ENCODE measurements at places on chromosomes 6 and 20.

DNA sequence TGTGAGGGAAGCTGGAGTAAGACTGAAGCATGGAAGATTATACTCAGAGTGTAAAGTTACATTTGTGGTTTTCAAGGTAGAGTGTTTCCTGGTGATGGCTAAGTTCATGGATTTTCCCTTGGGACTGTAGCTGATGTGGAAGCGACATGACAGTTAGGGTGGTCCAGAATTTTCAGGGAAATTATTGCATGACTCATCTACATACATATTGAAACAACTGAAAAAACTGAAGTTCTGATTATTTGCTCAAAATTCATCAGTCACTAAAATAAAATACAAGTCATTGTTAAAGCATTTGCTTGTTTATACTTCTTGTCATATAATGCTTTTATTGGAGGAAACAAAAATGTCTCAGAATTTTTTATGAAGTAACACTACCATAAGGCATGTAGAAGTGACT, 700.0 kb downstream of the RFPL4B start:
- no peak for DNase-seq

GRCh38 chr6:33504486-33504885, 50.1 kb downstream of the ZBTB9 start:
- no peak for DNase-seq

DNA sequence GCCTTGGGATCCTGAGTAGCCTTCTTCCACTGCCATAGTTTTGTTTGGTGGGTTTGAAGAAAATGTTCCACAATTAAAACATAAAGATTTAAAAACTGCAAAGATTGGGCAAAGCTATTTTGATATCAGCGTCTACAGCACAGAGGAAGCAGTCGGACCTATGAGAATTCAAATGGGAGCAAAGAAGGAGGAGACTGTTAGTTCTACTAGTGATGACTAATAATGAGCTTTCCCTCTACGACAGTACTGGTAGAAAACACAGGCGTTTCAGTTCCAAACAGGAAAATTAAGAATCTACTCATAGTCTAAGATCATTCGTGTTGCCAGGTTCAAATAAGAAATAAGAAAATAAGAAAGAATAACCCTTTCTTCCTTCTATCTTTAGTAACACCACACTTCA, 121.2 kb downstream of the INSM1 start:
- peak; percentile 44 for DNase-seq

- peak; percentile 16 for DNase-seq
Measured at GRCh38 chr6:69719602-69720193, 77.1 kb downstream of the LMBRD1 start.

DNA sequence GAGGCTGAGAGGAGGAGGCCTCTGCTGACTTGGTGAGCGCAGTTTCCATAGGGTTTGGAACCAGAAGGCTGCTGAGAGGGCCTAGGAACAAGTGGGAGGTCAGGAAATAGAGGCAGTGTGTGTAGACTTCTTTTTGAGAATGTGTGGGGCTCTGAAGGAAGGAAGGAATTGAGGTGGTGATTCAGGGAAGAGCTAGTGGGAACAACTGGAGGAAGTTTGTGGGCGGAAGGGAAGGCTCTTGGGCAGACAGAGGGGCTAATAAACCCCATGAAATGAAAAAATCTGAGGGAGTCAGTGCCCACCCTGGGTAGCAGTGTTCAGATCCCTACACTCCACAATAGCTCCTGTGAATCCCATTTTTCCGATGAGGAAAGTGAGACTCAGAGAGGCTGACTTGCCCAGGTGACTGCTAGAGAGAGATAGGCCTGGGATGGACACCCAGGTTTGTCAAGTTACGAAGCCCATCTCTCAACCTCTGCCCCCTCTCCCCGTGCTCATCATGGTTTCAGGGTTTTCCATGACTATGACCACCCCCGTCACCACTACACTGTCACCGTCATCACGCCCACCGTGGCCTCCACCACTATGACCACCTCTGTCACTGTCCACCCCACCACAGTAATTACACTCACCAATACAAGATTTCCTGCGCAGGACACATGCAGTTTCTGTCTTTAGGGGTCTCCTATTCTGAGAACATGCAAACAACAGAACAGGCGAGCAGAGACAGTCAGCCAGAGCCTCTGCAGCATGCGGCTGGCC, 106.4 kb downstream of the MRPL14 start:
- DNase-seq: no peak

DNA sequence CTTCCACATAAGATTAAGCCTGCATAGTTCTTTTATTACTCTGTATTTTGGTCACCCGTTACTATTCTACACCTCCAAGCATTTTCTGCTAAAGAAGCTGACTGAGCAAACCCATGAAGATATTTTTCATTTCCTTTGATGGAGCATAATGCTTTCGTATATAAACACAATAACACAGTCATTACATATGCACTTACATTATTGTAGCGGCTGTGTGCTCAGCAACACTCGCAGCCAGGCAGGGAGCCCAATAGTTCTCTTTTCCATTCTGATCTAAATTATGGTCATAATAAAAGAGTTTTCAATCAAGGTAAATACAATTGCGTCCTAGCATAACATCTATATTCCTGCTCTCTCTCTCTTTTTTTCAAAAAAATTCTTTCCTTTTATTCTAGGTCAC, 69.6 kb upstream of the TFB1M start:
- DNase-seq: no peak

DNA sequence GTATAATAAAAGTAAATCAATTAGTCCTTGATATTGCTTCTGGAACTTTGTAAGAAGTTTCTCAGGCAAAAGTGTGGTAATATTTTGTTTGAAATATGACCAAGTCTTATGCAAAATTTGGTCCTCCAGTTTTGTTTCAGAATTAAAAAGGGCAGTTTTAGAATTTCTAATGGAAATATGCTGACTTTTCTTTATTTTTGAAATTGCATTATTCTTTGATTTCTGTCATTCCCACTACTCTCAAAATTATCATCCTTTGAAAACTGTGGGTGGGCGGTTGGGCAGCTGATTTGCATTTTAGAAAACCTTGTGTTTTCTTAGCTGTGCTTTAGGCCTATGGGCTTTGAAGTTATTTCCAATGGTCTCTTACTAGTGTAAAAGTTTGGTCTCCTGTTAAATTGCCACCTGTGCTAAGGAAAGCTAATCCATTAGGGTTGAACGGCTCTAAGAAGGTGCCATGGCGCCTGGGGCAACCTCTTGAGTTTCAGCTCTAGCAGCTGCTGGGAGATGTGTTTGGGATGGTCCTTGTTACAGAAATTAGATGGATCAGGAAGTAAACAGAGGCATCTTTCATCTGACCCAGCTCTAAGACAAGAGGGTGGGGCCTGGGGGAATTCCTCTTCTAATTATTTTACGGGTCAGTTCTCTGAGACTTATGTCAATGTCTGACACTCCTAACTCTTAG, 880.8 kb upstream of the SLC35B3 start:
- DNase-seq: no peak

- DNase-seq: no peak
Measured at GRCh38 chr6:83433177-83433576, 2.3 kb upstream of the ME1 start.

GRCh38 chr6:106077881-106078280, 8.3 kb upstream of the PRDM1 start:
- no peak for DNase-seq

GRCh38 chr6:161701056-161701455, 427.2 kb upstream of the AGPAT4 start:
- DNase-seq: no peak

DNA sequence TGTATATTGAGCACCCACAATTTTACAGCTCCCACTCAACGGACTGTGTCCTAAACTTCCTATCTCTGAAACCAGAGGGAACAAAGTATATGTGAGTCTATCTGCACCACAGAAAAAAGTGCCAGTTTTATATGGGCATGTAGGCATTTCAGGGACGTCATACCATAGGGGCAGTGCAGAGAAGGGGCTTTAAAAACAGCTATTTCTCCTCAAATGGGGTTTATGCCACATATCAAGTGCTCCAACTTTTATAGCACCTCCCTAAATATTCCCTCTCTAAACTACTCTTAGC, 28.9 kb upstream of the ASF1A start:
- no peak for DNase-seq

DNA sequence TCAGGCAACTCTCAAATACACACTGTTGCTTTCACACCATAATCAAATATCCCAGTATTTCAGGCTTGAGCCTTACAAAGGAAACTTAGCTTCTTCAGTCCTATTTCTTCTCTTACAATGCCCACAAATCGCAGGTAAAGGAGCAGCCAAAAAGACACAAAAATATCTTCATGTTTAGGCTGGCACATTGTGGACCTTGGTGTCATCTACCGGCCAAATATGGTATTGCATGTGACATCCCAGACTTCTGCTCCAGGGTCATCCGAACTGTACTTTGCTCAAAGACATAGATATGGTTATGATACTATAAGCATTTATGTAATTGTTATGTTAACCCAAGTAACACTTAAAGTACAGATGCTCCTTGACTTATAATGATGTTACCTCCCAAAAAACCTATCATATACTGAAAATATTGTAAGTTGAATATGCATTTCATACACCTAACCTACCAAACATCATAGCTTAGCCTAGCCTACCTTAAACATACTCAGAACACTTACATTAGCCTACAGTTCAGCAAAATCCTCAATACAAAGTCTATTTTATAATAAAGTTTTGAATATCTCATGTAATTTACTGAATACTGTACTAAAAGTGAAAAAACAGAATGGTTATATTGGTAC, 4.6 kb downstream of the OR2H2 start:
- peak; percentile 58 for DNase-seq

- peak; percentile 71 for DNase-seq
Measured at GRCh38 chr6:85643537-85644278, 1.0 kb upstream of the SYNCRIP start.

DNA sequence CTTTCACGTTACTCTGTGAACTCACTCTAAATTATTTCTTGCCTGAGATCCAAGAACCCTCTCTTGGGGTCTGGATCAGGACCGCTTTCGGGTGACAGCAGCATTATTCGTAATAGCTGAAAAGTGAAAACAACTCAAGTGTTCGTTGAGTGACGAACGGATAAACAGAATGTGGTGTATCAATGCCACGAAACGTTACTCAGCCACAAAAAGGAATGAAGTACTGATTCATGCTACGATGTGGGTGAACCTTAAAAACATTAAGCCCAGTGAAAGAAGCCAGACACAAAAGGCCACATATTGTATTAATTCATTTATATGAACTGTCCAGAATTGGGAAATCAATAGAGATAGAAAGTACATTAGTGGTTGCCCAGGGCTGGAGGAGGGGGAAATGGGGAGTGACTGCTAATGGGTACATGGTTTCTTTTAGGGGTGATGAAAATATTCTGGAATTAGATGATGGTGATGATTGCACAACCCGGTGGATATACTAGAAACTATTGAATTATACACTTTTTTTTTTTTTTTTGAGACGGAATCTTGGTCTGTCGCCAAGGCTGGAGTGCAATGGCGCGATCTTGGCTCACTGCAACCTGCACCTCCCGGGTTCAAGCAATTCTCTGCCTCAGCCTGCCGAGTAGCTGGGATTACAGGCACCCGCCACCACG, 8.4 kb downstream of the PTGIS start:
- no peak for DNase-seq

DNA sequence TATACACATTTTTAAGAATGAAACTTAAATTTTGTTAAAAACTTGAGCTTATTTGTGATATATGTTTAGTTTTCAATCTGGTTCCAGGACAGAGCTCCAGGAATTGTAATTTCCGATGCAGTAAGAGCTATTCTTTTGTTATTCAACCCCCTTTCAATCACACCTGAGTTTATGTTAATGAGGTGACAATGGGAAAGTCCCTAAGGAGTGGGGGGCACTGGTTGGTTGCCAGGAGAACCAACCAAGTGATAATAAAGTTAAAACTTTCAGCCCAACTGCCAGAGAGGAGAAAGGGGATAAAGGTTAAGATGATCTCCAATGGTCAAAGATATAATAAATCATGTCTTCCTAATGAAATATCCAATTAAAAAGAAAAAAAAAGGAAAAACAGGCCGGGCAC, 19.8 kb downstream of the MDN1 start:
- DNase-seq: no peak

- DNase-seq: no peak
Measured at GRCh38 chr20:57677584-57677982, 32.2 kb downstream of the PMEPA1 start.

DNA sequence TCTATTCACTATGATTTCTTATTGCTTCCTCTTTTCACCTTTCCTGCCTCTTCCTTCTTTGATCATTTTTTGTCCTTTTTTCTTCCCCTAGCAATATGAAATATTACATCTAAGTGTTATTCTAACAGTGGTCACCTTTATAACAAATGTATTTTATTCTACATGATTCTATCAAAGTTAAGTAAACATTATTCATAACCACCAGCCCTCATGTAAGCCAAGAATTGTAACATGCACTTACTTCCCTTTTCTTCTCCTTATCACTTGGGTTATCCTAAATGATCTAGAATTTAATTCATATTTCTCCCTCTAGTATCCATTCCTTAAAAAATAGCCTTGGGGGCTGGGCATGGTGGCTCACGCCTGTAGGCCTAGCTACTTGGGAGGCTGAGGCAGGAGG, 88.3 kb upstream of the SLC22A23 start:
- DNase-seq: no peak

DNA sequence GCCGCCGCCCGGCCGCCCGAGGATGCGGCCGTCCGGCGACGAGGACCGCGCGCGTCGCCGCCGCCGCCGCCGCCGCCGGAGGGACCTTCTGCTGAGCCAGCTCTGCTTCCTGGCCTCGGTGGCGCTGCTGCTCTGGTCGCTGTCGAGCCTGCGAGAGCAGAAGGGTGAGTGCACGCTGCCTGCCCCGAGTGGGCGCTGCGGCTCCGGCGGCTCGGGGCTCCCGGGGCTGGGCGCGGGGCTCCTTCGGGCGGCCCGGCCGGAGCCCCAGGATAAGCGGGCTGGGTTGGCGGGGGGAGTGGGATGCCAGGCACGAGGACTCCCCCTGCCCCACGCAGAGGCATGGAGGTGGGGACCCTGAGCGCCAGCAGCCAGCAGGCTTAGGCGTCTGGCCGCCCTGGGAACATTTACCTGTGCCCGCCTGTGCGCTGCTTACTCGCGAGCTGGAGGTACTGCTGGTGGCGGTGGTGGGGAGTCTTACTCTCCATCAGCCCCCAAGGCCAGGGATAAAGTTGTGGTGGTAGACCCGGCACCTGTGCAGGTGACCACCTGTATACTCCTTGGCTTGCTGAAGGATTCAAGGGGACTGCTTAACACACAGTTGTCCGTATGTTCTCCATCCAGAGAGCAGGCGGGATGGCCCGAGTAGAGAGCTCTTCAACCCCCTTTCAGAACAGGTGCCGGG, 520 bp downstream of the SLC24A3 start:
- DNase-seq: peak; percentile 52

GRCh38 chr20:19677336-19677735, 80.7 kb upstream of the RIN2 start:
- no peak for DNase-seq

GRCh38 chr6:2962004-2962403, 9.4 kb downstream of the SERPINB6 start:
- no peak for DNase-seq

- DNase-seq: no peak
Measured at GRCh38 chr6:33990061-33990541, 155.8 kb downstream of the GRM4 start.

GRCh38 chr20:53959911-53960578, 110.3 kb downstream of the BCAS1 start:
- DNase-seq: no peak

DNA sequence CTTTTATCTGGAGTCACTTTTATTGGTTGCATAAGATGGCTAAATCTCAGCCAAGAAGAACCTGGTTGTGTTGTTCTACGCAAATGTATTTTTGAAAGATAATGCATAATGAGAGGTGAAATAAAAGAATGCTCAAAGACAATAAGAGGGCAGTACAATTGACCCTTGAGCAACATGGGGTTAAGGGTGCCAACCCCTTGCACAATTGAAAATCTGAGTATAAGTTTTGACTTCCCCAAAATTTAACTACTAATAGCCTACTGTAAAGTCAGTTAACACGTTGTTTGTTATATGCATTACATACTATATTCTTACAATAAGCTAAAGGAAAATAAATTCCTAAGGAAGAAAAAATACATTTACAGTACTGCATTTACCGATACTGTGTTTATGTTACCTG, 5.9 kb downstream of the RNF146 start:
- no peak for DNase-seq

Measured in GM10248 (cell line).